ENCODE measurements at places on chromosomes 6 and 20.

- no peak for DNase-seq
Measured at GRCh38 chr20:17077030-17077429, 149.8 kb upstream of the PCSK2 start.

DNA sequence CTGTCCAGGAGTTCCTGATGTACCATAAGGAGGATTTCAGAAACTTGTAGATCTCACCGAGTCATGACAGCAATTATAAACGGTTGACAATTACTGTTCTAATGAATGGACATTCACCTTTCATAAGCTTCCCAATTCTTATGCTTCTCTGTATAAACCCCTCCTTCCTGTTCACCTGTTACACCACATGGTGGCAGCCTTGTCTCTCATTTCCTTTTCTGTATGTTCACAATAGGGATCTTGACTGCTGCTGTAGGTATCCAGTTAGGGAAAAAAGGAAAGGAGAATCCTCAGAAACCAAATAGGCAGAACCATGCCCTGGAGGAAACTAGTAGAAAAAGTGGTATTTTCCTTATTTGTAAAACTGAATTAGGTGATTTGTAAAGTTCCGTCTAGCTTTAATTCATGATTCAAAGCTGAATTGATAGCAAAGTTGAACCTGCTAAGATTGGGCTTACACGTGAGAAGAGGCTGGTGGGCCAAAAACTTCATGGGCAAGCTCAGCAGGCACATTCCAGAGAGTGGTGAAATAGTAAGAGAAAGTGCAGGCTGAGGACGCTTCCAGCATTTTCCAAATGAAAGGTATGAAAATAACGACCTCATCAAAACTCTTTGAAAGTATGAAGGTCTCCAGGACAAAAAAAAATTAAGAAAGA, 29.0 kb upstream of the TBPL1 start:
- peak; percentile 28 for DNase-seq

GRCh38 chr20:47456952-47457724, 44.5 kb upstream of the NCOA3 start:
- no peak for DNase-seq

GRCh38 chr6:8059129-8059528, 5.1 kb downstream of the BLOC1S5 start:
- no peak for DNase-seq

GRCh38 chr20:39233755-39234154, 271.6 kb downstream of the DHX35 start:
- DNase-seq = no peak

GRCh38 chr20:9514461-9515213, at the start of gene LAMP5:
TSS of gene LAMP5 (plus strand) at chr20:9514590. CDS start at chr20:9514853, 263 bp downstream.
- peak; percentile 45 for DNase-seq

DNA sequence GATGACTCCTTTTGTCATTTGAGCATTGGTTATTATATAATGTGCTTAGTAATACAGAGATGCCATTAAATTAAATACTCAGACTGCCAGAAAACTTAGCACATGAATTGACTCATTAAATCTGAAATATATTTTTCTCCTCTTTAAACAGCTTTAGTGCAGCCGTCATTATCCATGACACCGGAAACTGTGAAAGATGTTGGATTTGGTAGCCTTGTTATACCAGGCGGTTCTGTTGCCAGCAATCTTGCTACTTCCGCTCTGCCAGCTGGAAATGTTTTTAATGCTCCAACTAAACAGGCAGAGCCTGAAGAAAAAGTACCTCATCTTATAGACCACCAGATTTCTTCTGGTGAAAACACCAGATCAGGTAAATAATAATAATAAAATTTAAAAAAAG, 97.6 kb downstream of the SCAF8 start:
- DNase-seq = no peak
